Testis (tissue), 5 donors: ENCODE measurements at places on chromosomes 2 and 18. TPM values are rescaled to one million over a fixed set of nuclear protein-coding genes. Genes with fewer than 3 reads are reported as not detected.

DNA sequence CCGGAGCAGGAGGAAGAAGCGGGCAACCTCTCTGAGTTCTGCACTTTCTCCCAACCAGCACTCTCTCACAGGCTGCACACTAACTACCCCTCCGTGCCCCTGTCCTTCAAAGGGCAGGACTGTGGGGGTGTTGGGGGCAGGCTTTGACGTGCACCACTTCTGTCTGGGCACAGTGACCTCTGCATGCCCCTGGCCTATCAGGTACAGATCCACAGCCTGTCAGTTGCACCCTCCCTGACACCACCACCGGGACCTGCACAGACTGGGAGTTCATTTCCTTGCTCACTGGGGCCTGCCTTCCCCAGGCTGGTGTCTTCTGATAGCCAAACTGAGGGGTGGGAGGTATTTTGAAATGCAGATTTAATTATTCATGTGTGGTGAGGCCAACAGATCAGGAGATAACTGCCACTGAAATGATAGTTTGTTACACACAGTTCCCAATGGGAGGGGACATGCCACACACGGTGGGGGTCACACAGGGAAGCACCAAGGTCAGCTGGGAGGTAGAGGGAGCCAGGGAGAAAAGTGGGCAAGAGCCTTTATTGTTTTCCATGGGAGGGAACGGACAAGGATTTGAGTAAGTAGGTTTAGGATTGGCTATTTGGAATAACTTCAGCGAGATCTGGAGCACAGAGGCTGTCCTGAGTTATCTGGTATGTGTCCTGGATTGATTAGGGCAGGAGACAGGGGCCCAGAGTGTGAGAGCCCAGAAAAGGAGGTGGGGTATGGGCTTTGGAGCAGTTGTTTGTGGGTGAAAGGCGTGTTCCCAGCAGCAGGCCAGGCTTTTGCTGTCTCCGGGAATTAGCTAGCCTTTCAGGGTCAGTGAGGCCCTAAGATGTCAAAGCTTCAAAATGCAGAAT is 251.6 kb downstream of the AFF3 start:
- no peak for DNase-seq

GRCh38 chr2:158131919-158132566 is 30.4 kb downstream of the UPP2 start:
- DNase-seq: no peak

GRCh38 chr2:120468136-120468535 is 122.2 kb downstream of the INHBB start:
- no peak for DNase-seq

DNA sequence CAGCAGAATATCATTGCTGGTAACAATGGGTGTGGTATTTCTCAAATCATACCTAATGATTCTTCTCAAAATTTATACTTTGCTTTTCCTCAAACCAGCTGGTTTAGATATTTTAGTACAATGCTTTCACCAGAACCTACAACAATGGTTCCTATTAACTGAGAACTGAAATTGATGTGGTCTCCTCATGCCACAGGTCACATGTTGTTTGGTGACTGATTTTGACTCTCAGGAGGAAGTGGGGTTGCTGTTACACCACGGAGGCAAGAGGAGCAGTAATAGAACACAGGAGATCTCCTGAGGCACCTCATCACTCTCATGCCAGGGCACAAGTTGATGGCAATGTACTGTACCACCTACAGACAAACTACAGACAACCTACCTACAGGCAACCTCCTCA is 3.0 kb upstream of the CEP68 start:
- no peak for DNase-seq

- DNase-seq: no peak
Measured at GRCh38 chr2:204673877-204674276, 128.6 kb downstream of the PARD3B start.

- DNase-seq: no peak
Measured at GRCh38 chr18:13017247-13017875, 26.2 kb downstream of the CEP192 start.

DNA sequence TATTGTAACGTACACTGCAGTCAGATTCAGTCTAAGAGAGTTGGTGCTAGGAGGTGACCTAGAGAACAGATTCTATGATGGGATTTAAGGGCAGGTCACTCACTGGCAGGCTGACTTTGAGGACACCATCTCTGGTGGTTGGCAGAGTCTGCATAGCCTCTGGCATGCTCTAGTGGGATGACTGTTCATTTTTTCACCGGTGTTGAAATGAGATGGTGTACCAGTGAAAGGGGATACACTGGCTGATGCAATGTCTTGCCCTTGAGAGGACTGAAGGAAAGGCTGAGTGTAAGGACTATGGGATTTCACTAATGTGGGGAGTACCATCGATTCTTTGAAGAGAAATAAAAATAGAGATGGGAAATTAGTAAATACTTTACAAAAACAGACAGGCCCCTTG is 186.9 kb upstream of the PIEZO2 start:
- DNase-seq: no peak

The IKZF2 gene
- total RNA-seq: 9.1 TPM

DNA sequence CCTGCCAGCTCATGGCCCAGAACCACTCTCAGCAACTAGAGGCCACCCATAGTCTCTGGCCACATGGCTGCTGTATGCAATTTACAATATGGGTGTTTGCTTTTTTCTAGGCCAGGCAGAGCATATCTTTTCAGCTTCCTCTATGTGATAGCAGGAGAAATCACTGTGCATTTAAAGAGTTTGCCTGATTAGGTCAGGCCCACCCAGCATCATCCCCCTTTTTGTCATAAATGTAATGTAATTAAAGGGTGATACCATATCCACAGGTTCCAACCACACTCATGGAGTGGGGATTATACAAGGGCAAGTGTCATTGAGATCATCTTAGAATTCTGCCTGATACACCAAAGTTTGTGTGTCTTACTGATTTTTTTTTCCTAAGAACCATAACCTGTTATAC is 71.7 kb upstream of the TTC21B start:
- no peak for DNase-seq

DNA sequence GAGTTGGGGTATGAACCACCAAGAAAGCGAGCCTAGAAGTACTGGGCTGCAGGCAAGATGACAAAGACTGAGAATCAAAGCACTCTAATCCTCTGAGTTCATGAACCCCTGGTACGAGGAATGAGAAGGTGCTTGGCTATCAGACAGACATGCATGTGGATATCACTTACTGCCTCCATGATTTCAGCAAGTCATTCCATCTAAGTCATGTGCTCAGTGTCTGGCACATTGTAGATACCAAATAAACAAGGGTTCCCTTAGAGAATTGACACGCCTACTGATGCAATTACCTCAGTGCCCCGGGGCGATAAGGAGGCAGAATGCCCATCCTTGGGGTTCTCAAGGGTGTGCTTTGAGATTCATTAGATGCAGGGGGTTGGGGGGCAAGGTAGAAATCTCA is 125.6 kb upstream of the PKDCC start:
- DNase-seq: no peak

GRCh38 chr2:215366440-215367032 is 54.7 kb downstream of the ATIC start:
- no peak for DNase-seq

DNA sequence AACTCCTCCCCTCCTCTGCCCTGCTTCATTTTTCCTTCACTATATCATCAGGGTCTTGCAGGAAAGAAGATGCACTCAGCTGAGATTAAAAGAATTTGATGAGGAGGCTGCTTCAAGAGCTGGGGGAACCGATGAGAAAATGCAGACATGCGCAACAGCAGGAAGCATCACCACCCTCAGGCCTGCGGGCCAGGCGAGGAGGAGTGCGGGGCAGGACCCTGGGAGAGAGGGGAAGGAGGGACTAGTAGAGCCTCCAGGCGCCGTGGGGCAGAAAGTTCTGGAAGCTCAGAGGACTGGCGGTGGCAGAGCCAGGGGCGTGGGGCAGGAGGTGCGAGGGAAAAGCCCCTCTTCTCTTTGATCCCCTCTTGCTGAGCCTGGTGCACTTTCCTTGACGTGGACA is 108.2 kb downstream of the CD226 start:
- no peak for DNase-seq

DNA sequence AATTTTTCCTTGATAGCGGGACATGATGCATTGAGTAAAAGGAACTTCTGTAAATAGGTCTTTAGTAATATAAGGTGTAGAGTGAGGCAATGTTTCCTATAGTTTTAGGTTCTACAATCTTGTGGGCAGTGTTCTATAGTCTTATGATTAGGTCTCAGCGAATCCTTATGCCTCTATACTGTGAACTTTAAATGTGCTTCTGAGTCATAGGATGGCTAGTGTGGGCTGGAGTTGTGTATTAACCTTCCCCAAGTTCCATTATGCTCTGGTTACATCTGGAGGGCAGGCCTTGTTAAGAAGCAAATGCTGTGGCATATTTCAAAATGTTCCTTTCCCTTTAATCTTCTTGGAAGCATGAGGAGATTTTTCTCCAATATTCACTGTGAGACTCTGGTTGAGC is 73.5 kb downstream of the ROCK2 start:
- DNase-seq: no peak

- DNase-seq: peak; percentile 91
Measured at GRCh38 chr18:74597662-74598349, at the start of gene ZNF407. ZNF407 (plus strand) TSS chr18:74597870; CDS start chr18:74631020, 33,150 bp downstream.

The CD8B2 gene
- total RNA-seq: not detected

The CRYBA2 gene
- 2.9 TPM for total RNA-seq

The LAMA1 gene
- 141 TPM for total RNA-seq

The LOXHD1 gene
- total RNA-seq: 29.6 TPM

- no peak for DNase-seq
Measured at GRCh38 chr18:72601481-72601880, 57.3 kb upstream of the CBLN2 start.

DNA sequence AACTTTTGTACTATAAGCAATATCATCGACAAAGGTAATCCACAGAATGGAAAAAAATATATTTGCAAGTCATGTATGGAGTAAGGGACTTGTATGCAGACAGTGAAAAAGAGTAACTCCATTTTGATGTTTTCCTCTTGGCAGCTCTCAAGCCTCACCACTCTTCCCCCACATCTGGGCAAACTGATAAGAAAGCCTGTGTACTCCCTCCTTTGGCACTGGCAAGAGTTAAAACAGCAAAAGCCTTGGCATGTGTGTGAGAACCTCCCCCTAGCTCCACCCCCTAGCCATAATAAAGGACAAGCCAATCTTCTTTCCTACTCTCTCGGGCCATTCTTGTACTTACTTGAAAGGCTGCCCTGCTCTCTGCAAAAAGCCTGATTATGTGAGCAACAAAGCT is 335.2 kb downstream of the LRATD1 start:
- no peak for DNase-seq

The TWIST2 gene
- 10.3 TPM for total RNA-seq

The RAB6C gene
- total RNA-seq: 2.6 TPM

DNA sequence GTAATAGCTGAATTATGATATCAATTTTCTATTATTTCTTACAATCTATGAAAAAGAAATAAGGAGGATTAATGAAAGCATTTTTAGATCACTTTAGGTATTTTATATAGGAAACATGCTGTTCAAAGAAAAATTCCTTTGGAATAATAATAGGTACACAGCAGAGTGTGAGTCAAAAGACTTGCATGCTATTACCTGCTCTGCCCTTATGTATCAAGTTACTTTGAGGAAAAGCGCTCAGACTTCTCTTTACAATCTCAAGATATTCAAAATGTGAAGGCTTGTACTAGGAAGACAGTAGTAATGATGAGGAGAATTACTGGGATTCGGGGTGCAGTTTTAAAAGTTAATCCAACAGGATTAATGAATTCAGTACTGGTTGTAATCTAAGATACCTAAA is 29.1 kb upstream of the RNU4ATAC start:
- no peak for DNase-seq
